ENCODE measurements at places on chromosomes 12 and 14.

GRCh38 chr12:56833780-56834179, 70.7 kb downstream of the HSD17B6 start:
- no peak for DNase-seq

GRCh38 chr14:51938821-51939220, 50.5 kb upstream of the RTRAF start:
- DNase-seq, result no peak

- no peak for DNase-seq
Observed at GRCh38 chr12:116099652-116100432, 177.7 kb downstream of the MED13L start.

- DNase-seq, result peak; percentile 43
Observed at GRCh38 chr14:91264151-91265150, 19.9 kb upstream of the GPR68 start.

DNA sequence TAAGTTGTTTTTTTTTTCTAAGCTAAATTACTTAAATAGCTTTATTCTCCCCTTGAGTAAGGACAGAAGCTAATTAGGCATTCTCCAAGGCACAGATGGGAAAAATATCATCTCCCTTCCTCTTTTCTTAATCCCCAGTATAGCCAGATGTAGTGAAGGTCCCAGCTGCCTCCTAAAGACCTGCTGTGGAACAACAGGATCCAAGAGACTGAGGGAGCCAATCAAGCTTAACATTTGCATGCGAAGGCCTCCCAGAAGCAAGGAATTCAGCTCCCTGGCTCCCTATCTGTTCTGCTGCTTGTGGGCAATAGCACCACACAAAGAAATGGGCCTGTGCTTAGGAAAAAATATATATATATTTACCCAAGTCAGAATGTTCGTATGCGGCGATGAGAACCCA, 255.2 kb downstream of the SYT1 start:
- no peak for DNase-seq
